Tibial nerve (tissue), 4 donors: ENCODE measurements at places on chromosomes 12 and 14.

- H3K27me3 ChIP-seq, result no peaks in the 10 kb centered on the region
- DNase-seq, result no peak
These were observed 69.5 kb downstream of the STON2 start for GRCh38 chr14:81330619-81331122.

DNA sequence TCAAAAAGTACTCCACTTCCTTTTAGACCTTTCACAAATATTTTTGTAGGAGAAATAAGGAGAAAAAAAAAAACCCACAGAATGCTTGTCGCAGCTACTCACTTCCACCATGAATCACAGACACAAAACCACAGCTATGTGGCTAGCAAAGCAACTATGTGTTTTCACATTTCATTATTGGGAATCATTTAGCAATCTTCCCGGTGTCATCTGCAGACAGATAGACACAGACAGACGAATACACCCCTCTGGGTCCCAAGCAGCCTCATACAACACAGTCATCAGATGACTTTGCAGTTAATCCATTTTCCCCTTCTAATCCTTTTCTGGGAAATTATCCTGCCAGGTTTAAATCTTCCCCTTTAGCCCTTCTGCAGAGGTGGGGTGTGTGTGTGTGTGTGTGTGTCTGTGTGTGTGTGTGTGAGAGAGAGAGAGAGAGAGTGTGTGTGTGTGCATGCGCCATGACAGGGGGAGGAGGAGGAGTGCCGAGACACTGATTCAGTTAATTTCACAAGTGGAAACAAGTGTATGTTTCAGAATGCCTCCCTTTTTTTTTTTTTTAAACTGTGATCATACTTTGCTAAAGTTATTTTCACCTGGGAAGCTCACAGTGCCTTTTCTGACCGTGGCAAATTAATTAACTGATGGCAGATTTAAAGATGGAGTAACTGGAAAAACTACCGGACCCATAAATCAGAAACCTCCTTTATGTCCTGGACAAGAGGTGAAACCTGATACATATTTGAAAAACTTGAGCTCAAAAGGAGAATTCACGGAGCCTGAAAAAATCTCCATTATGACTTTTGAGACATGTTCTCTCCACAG lies 39.9 kb downstream of the LTBP2 start:
- DNase-seq, result peak; percentile 58
- H3K27me3 ChIP-seq, result no peaks in the 10 kb centered on the region
- peak overlapping the region; percentile 14 for H3K27ac ChIP-seq
- peaks cover 99% of the 10 kb centered on the region for H3K4me1 ChIP-seq

- H3K27me3 ChIP-seq, result no peaks in the 10 kb centered on the region
- H3K27ac ChIP-seq, result no peak overlapping the region
- no peaks in the 10 kb centered on the region for H3K36me3 ChIP-seq
- DNase-seq, result no peak
- no peaks in the 10 kb centered on the region for H3K4me1 ChIP-seq
These were observed 12.8 kb upstream of the CCDC91 start for GRCh38 chr12:28177461-28177860.

DNA sequence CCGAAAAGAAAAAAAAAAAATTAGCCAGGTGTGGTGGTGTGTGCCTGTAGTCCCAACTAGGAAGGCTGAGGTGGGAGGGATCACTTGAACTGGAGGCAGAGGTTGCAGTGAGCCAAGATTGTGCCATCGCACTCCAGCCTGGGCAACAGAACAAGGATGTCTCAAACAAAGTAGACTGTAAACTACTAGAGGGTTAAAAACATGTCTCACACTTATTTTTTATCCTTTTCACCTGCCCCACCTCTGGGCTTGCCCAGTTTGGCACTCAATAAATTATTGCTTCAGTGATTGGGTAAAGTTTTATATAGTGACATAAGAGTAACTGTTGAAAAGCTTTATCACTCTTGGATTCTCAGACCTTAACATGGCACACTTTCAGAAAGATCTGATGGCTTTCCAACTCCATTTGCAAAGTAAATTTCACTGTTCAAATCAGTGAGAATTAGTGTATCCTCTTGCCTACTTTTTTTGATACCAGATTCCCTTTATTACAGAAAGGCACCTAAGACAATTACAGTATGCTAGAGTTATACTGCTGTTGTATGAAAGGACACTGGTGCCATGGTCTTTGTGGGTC lies 56.3 kb upstream of the NPFF start:
- no peak for DNase-seq
- no peaks in the 10 kb centered on the region for H3K27me3 ChIP-seq
- no peak overlapping the region for H3K27ac ChIP-seq
- H3K4me1 ChIP-seq, result peaks cover 28% of the 10 kb centered on the region

DNA sequence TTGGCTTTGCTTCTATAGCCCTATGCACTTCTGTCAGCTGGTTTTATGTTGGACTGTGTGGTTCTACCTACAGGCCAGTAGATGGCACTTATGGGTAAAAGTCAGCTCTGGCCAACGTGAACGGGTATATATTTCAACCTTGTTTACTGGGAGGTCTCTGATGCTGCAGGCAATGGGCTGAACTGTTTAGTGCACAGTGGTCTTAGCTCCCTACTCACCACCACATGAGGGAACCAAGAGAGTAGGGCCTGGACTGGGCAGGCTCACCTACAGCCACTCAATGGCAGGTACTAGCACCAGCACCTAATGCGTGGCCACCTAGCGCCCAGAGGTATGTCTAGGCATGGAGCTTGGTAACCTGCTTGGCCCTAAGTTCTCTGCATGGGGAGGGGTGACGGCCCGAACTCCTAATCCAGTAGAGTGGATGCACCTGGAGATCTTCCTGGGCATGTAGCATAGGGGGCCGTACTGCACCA lies 481.8 kb downstream of the TMEM117 start:
- no peaks in the 10 kb centered on the region for H3K36me3 ChIP-seq
- no peak for DNase-seq
- H3K27ac ChIP-seq, result no peak overlapping the region
- H3K27me3 ChIP-seq, result no peaks in the 10 kb centered on the region
- H3K4me3 ChIP-seq, result no peak overlapping the region
- no peaks in the 10 kb centered on the region for H3K4me1 ChIP-seq
